ENCODE measurements at places on chromosomes 5 and 9.

DNA sequence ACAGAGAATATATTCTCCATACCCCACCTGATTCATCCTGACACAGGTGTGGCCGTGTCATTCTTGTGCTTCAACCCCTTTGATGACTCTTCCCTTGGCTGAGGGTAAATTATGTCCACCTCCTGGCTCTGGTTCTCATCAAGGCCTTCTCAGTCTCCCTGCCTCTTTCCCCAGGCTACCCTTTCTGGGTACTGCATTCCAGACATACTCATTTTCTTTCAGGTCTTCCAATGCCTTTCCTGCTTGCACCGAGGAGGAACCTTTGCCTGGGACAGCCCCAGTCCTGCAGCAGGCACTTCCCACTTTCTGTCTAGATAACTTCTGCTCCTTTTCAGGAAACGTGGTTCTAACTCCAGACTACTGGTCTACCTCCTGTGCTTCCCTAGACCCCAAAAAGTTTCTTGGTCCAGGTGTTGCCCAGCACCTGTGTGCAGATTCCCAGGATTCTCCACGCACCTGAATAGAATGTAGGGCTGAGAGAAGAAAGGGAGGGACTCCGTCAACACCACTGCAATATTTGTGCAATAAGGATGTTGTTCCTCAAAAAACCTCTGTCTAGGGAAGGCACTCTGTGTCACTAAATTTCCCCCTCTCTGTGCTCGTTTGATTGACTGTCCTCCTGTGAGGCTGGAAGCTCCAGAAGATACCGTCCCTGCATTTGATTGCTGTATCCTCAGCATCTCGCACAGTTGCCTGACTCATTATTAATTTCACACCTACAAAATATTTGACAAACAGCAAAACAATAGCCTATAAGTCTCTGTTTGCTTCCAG, 255.4 kb upstream of the NFIL3 start:
- no peak overlapping the region for H3K27ac ChIP-seq
- no peak for DNase-seq
- H3K4me1 ChIP-seq: no peaks in the 10 kb centered on the region
- H3K36me3 ChIP-seq: no peaks in the 10 kb centered on the region
- H3K4me3 ChIP-seq: no peak overlapping the region
- no peaks in the 10 kb centered on the region for H3K27me3 ChIP-seq

- no peak for DNase-seq
- H3K27me3 ChIP-seq: no peaks in the 10 kb centered on the region
These were observed 187.1 kb downstream of the FSTL4 start for GRCh38 chr5:133425222-133425621.

- H3K4me3 ChIP-seq: no peak overlapping the region
- no peaks in the 10 kb centered on the region for H3K36me3 ChIP-seq
- H3K27me3 ChIP-seq: no peaks in the 10 kb centered on the region
- H3K27ac ChIP-seq: no peak overlapping the region
- no peaks in the 10 kb centered on the region for H3K4me1 ChIP-seq
These were observed 354.2 kb downstream of the MRPS30 start for GRCh38 chr5:45162974-45163373.

DNA sequence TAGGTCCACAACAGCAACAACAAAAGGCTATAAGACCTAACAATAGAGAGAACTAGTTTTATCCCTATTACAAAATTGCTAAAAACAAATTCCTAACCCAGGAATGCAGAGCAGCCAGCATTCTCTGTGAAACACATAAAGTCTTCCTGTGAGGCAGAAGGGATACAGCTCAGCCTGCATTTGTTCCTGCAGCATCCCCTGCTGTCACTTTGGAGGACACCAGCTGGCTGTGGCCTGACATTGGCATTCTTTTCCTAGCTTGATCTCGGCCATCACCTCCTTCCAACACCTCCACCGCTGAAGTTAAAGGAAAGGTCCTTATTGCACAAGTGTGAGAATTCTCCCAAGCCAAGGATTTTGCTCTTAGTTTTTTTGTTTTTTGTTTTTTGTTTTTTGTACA, 186.1 kb downstream of the SNCAIP start:
- no peak overlapping the region for H3K27ac ChIP-seq
- no peaks in the 10 kb centered on the region for H3K36me3 ChIP-seq
- H3K4me3 ChIP-seq: no peak overlapping the region

DNA sequence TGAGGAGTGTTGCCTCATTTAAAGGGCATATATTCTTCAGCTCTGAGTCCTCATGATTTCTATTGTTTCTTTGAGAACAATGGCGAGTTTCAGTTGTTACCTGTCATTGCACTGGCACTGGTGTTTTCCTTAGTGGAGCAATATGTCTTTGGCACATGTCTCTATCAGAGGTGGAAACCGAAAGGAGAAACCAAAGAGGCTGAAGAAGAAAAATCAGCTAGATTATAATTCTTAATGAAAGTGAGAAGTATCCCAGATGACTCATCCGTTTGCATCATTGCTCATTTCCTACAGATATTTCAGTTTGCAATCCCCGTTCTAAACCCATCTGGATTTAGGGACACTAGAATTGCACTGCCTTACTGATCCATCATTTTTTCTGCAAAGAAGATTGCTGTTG, 324.6 kb downstream of the TMEM232 start:
- H3K36me3 ChIP-seq: no peaks in the 10 kb centered on the region
- H3K4me3 ChIP-seq: no peak overlapping the region
- no peak for DNase-seq
- H3K27ac ChIP-seq: no peak overlapping the region
- H3K4me1 ChIP-seq: no peaks in the 10 kb centered on the region

GRCh38 chr5:111461934-111462333, 50.4 kb downstream of the STARD4 start:
- no peaks in the 10 kb centered on the region for H3K4me1 ChIP-seq
- no peak overlapping the region for H3K4me3 ChIP-seq
- no peak for DNase-seq
- H3K27ac ChIP-seq: no peak overlapping the region

- no peaks in the 10 kb centered on the region for H3K27me3 ChIP-seq
- H3K36me3 ChIP-seq: no peaks in the 10 kb centered on the region
- H3K4me1 ChIP-seq: no peaks in the 10 kb centered on the region
- no peak overlapping the region for H3K4me3 ChIP-seq
- DNase-seq: no peak
These were observed 163.5 kb upstream of the ADRA1B start for GRCh38 chr5:159752622-159753275.

- DNase-seq: no peak
- no peaks in the 10 kb centered on the region for H3K27me3 ChIP-seq
- no peaks in the 10 kb centered on the region for H3K36me3 ChIP-seq
- no peak overlapping the region for H3K4me3 ChIP-seq
These were observed 23.2 kb downstream of the MAP3K1 start for GRCh38 chr5:56838409-56839039.
